ENCODE measurements at places on chromosomes 6 and 20. TPM values are rescaled to one million over a fixed set of nuclear protein-coding genes. Genes with fewer than 3 reads are reported as not detected.
A peak's percentile ranks its signal among the peaks of the same experiment; 100 is the strongest.

GRCh38 chr20:34468951-34469350 lies 47.3 kb upstream of the DYNLRB1 start:
- DNase-seq: no peak

DNA sequence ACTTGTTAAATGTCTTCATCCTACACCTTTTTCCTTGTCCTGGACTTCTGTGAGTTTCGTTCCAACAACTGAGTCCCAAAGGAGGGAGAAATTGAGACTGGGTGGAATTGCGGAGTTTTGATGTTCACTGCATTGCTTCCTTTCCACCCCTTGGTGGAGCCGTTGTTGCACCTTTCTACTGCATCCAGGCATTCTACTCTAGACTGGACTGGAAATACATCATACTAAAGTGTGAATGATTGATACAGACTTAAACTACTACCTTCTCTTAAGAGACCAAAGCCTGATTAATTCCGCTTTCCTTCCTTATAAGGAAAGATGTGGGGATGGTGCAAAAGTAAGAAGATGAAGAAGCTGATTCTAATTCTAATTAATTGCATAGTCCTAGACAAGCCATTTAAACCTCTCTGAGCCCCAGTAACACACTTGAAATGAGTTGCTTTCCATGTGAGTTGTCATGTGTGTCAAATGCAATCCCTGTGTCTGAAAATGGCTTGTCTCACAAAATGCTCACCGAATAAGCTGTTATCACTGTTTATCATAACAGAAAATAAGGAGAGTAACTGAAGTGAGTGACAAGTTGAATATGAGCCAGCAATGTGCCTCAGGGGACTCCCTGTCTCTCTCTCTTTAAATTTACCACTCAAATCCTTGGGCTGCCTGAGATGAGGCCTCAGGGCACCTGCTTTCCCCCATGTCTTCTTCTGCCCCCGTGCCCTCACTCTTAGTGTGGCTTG lies 338.3 kb upstream of the CHD6 start:
- DNase-seq: no peak

VSX1 gene
- polyA plus RNA-seq: not detected

PAK5 gene
- polyA plus RNA-seq: 0.63 TPM

IL17A gene
- not detected for polyA plus RNA-seq

GSTA2 gene
- polyA plus RNA-seq: 0.71 TPM

GRCh38 chr6:1403851-1404712 lies 14.7 kb downstream of the FOXF2 start:
- DNase-seq: no peak

GRCh38 chr6:166474721-166475565 lies 92.2 kb upstream of the MPC1 start:
- DNase-seq: no peak

MDN1 gene
- 57.7 TPM for polyA plus RNA-seq

DNA sequence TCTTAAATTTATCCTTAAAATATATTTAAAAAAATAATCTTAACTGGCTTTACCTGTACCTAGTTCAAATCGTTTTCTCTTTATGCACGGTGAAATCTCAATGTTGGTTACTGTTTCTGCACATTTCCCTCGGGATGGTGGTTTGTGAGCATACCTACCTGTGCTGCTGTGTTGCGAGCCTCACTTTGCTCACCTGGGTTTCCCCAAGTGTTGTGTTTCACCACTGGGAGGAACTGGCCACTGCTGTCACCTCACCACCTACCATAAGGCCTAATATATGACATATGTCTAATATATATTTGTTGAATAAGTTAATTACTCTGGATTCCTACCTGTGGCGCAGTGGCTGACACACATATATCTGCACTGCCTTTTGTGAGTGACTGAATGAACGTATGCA lies 493.5 kb upstream of the FLRT3 start:
- no peak for DNase-seq

- DNase-seq: no peak
Measured at GRCh38 chr20:38143646-38144554, 21.2 kb downstream of the TGM2 start.

GRCh38 chr6:11043961-11044711 lies at the start of gene ELOVL2:
ELOVL2 (minus strand) TSS chr6:11044305; CDS start chr6:11044230, 75 bp downstream.
- DNase-seq: peak; percentile 51

GRCh38 chr20:41219824-41220223 lies 82.5 kb downstream of the PLCG1 start:
- DNase-seq: no peak

DNA sequence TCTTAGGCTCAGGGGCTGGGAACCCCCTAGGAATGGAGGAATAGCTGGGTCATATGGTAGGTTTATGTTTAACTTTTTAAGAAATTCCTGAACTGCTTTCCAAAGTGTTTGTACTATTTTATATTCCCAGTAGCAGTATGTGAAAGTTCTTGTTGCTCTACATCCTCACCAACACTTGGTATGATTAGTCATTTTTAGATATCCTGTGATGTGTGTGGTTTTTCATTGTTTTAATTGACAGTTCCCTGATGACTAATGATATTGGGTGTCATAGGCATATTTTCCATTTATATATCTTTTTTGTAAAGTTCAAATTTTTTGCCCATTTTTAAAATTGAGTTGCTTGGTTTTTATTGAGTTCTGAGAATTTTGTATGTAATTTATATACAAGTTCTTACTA lies 72.3 kb downstream of the SLC16A10 start:
- DNase-seq: no peak

- no peak for DNase-seq
Measured at GRCh38 chr6:21895555-21895954, 302.0 kb downstream of the SOX4 start.

DNA sequence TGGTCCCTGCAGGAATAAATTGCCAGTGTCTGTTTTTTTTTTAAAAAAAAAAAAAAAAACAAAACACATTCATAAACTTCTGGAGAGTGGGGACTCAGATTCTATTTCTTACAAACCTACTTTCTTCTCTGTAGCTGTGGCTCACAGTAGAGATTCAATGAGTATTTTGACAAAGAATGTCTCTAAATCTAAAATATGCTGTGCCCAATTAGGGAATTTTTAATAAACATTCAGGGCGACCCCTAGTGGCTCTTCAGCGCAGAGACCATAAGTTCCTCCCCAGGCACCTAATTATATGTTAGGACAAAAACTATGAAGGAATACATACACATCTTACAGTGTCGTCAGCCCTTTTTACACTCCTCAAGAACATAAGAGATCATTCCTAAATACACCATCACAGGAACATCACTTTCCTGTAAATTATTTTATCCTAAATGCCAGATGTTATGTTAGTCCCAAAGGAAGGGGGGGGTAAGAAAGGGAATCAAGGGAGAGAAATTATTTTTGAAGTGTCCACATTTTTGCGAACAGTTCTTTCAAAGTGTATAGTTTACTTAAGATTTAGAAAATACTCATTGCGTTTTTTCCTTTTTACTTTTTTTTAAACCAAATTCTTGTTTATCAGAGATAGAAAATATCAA lies 21.8 kb upstream of the NAA20 start:
- no peak for DNase-seq

PRPF6 gene
- polyA plus RNA-seq: 81.6 TPM

DNA sequence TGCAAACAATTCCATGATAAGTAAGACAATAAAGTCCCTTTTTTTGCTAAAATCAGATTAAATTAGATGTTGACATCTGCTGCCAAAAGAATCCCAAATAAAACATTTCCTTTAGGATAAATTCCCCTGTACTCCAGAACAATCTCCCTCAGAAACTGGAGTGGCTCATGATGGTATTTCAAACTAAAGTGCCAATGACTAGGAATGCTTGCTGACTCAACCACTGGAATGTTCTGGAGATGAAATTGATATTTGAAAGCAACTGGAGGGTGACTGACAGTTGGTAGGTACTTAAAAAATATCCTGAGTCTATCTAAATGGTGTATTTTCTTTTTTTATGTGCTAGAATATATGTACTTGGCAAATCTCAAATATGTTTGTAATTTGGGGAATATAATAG lies 350.1 kb upstream of the TSHZ2 start:
- DNase-seq: no peak

DNA sequence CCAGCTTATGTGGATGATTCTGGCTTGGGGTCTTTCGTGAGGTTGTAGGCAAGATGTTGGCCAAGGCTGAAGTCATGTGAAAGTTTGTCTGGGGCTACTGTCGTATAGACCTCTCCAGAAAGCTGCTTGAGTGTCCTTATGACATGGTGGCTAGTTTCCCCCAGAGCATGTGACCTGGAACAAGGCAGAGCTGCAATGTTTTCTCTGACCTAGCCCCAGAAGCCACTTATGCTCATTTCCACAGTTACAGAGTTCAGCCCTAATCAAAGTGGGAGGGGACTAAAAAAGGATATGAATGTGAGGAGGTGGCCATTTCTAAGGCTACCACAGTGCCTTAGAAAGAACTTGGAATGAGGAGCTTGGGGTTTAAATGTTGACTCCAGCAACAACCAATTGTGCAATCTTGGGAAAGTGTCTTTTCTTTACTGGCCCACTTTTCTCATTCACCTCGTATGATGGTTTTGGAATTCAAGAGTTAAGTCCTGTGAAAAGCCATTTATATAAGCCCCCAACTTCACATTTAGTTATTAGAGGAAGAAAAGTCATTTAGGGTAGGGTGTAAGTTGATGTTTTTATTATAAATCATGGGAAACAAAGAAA lies 5.9 kb upstream of the ASXL1 start:
- DNase-seq: no peak

DNA sequence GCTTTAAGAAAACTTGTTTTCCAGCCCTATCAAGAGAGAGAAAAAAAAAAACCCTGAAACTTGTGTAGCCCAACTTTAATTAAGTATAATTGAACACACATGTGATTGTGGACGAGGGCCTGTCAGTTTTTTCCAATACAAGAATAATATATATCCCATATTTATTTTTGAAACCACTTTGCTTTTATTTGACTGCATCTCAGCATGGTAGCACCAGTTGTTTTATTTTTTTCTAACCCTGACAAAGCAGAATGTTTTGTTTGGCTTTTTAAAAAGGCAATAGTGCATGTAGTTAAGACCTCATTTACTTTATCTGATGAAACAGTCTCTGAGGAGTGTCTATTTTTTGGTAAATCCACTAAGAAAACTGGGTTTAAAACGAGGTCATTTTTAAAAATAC lies 257.7 kb downstream of the CDKAL1 start:
- peak; percentile 27 for DNase-seq
